ENCODE measurements at places on chromosomes 2 and 18.
A peak's percentile ranks its signal among the peaks of the same experiment; 100 is the strongest.

GRCh38 chr2:198347349-198347748 lies 543.0 kb downstream of the PLCL1 start:
- DNase-seq, result no peak

DNA sequence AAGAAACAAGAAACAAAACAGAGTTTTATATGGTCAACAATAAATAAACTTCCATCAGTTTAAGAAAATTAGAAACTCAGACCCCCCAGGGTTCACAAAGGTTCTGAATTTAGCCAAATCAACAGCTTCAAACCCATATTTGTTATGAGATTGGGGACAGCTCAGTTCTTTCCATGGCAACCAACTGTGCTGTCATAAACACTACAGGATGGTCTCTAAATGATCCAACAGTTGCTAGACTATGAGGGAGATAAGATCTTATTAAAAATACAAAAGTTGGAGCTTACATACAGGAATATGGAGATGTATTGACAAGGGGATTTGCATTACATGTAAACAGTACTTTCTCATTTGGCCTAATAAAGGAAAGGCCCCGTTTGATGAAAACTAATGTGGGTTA lies 154.6 kb upstream of the CTAGE1 start:
- DNase-seq, result no peak

- DNase-seq, result no peak
Observed at GRCh38 chr2:98896944-98897343, 39.1 kb downstream of the CRACDL start.

DNA sequence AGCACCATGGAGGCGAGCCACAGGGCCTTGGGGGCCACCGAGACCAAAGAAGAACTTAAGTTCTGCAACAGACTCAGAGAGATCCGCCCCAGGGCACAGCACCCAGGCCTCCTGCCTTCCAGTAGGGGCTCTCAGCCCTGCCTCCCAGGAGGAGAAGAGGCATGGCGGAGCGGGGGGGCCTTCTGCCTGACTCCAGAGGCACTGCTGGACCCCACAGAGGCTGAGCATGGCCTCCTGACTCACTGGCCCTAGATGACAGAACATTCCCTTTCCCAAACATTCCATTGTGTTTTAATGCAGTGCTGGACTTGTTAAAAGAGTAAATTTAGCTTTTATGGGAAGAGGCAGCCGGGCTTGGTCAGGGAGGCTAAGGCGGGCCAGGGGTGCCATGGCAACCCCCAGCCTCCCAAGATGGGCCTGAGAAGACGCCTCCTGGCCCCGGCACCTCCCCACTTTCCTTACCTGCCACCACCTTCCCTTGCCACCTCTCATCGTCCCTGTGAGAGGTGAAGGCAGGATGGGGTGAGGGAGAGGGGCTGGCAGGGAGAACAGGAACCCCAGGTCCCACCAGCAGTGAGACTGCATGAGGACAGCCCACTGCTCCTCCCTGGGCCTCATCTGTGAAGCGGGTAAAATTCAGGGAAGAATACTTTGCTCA lies 65.4 kb downstream of the SMAD7 start:
- no peak for DNase-seq

DNA sequence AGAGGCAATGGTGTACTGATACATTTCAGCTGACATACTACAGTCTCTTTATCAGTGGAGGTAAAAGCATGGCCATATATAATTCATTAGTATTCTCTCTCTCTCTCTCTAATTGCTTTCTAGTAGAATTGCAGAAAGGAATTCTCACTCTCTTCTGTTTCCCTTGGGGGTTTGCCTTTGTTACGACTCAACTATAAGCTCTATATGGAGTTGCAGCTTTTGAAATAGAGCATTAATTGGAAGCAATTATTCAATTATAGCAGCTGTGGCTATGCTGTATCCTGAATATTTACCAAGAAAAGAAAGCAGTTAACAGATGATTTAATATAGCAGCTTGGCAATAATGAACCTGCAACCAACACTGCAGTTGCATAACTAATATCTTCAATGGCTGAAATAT lies 132.7 kb upstream of the STON1 start:
- no peak for DNase-seq

- no peak for DNase-seq
Observed at GRCh38 chr2:8307606-8308180, 374.2 kb upstream of the ID2 start.

- DNase-seq, result no peak
Observed at GRCh38 chr2:134153294-134153880, 100.5 kb upstream of the MGAT5 start.

GRCh38 chr2:6109831-6110230 lies 417.6 kb downstream of the SOX11 start:
- no peak for DNase-seq

- DNase-seq, result no peak
Observed at GRCh38 chr2:178380763-178381162, 70.2 kb downstream of the PRKRA start.

DNA sequence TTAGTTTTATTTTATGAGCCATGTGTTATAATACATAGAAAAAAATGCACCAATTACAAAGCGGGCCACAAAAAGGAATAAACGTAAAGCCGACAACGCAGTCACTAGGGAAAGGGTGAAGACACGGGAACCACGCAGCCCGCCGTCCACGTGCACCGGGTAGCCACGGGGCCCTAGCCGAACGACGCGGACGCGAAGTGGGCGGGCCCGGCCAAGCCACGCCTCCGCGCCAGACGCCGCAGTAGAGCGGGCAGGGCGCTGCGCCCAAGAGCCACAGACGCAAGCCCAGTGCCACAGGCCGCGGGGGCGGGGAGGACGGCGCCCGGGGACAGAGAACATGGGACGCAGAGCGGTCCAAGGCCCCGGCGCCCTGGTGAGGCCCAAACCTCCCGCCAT lies at the start of gene DUSP28:
Gene DUSP28 (plus strand): TSS at position 274 of the 396 bp plus-strand sequence. CDS start 328 bp downstream, outside the sequence.
- peak; percentile 76 for DNase-seq

- DNase-seq, result no peak
Observed at GRCh38 chr2:8567469-8568260, 114.2 kb upstream of the ID2 start.

DNA sequence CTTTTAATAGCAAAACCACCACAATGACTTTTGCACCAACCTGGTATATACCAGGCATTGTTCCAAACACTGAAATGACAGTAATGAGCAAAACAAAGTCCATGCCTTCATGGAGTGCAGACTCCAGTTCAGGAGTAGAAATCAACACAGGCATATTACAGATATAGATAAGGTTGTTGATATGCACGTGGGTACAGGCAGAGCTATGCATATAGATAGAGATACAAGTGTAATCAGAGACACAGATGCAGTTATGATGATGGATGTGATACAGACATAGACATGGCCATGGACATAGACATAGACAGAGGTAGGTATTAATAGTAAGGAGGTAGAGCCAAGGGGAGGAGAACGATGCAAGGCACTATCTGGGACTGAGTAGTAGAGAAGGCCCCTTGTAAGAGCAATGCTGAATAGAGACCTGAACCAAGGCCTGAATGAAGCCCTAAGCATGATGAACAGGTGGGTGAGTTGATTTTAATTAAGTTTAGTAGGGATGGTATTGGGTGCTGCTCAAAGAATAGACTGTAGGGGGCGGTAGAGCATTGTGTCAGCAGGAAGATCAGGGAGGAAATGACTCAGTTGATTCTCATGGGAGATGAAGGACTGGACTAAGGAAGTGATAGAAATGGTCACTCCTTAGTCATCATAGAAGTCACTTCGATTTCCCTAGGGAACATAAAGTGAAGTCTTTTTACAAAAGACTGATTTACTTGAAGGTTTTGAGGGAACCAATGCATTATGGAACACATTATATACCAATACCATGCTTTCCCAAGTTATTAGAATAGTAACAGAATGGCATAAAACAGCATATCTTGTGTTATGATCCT lies 39.4 kb downstream of the CMPK2 start:
- DNase-seq, result peak; percentile 25

DNA sequence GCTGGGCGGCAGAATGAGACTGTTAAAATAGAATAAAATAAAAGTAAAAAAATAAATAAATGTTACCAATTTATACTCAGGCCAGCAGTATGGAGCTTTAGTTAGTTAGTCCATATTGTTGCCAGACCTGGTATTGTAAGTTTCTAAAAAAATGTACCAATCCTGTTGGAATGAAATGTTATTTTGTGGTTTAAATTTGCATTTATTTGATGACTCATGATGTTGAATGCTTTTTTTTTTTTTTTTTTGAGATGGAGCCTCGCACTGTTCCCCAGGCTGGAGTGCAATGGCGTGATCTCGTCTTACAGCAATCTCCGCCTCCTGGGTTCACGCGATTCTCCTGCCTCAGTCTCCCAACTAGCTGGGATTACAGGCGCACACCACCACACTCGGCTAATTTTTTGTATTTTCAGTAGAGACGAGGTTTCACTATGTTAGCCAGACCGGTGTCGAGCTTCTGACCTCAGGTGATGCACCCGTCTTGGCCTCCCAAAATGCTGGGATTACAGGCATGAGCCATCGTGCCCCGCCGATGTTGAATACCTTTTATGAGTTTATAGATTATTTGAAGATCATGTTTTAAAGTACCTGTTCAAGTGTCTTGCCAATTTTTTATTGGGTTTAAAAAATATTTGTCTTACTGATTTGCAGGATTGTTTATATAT lies 5.7 kb upstream of the PTPRN start:
- DNase-seq, result no peak

- no peak for DNase-seq
Observed at GRCh38 chr2:171086352-171087290, 74.1 kb downstream of the TLK1 start.

DNA sequence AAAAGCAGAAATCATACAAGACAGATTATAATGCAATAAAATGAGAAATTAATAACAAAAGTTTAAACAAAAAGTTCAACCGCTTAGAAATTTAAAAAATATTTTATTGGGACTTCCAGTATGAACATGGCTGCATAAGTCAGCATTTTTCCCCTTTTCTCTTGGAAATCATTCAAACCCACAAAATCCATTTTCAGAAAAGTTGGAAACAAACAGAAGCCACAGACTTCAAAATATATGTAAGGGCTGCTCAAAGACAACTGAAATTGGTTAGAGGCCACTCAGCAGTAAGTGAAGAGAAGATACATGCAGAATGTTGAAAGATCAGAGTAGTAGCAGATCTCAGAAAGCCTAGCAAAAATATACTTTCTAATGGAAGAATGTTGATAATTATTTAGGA lies 194.0 kb downstream of the DYSF start:
- DNase-seq, result no peak

DNA sequence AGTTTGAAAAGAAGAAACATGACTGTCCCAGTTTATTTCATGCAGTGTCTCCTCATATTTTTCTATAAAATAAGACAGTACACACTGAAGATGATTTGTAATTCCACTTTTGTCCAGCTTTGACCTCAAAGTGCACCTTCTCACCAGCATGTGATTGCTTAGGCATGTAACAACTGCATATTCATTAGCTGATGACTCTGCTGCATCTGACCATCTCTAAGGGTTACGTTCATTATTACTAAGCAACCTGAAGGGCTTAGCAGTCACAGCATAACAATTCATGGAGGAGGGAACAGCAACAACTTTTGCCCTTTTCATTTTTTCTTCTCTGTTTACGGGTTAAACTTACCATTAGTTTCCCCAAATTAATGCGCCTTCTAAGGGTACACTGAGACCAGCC lies 330.6 kb upstream of the PIK3C3 start:
- no peak for DNase-seq

GRCh38 chr18:25112821-25113434 lies 239.0 kb downstream of the ZNF521 start:
- DNase-seq, result no peak

- DNase-seq, result no peak
Observed at GRCh38 chr2:199851883-199852282, 891 bp upstream of the FTCDNL1 start.

DNA sequence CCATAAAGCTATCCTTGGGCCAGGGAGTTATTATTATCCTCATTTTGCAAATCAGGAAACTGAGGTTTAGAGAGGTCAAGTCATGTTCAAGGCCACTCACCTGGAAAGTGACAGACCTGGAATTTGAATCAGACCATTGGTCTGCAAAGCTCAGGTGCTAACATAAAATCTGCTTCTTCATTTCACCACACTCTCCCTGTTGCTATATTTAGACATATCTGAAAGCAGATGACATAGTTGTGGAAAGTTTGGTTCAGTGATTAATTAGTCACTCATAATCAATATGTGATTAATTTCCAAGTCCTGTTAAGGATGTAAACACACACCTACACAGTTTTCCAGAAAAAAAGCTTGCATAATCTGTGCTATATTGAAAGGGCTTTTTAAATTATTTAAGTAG lies 57.4 kb downstream of the LINC00305 start:
- DNase-seq, result no peak

DNA sequence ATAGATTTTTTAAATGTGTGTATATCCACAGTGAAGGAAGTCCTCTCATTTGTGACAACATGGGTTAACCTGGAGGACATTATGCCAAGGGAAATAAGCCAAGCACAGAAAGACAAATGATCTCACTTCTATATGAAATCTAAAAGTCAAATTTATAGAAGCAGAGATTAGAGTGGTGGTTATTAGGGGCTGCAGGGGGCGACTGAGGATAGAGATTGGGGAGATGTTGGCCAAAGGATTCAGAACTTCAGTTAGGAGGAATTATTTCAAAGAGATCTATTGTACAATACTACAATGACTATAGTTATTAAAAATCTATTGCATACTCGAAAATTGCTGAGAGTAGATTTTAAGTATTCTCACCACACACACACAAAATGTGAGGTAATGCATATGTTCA lies 252.4 kb upstream of the SLC39A10 start:
- DNase-seq, result no peak

DNA sequence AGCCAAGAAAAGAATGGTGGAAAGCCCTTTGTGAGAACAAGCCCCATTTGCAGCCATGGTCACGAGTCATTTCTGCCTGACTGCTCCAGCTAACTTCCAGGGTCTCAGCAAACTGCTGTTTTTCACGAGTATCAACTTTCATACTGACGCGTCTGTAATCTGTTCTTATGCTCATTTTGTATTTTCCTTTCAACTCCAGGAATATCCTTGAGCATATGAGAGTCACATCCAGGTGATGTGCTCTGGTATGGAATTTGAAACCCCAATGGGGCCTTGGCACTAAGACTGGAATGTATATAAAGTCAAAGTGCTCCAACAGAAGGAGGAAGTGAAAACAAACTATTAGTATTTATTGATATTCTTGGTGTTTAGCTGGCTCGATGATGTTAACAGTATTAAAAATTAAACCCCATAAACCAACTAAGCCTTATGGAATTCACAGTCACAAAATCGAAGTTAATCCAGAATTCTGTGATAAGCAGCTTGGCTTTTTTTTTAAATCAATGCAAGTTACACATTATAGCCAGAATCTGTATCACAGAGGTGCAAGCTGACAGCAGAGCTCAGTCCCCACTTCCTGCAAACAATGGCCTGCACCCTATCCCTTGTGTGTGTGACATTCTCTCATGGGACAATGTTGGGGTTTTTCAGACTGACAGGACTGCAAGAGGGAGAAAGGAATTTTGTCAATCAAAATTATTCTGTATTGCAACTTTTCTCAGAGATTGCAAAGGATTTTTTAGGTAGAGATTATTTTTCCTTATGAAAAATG lies 26.1 kb downstream of the SLC14A1 start:
- no peak for DNase-seq

DNA sequence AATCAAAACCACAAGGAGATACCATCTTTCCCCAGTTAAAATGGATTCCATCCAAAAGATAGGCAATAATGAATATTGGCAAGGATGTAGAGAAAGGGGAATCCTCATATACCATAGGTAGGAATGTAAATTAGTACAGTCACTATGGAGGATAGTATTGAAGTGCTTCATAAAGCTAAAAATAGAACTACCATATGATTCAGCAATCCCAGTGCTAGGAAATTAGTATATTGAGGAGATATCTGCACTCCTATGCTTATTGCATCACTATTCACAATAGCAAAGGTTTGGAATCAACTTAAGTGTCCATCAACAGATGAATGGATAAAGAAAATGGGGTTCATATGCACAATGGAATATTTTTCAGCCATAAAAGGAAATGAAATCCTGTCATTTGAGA lies 251.2 kb downstream of the ZNF804A start:
- no peak for DNase-seq

- peak; percentile 91 for DNase-seq
Observed at GRCh38 chr2:42810121-42810970, 18.0 kb upstream of the HAAO start.

Measured in stimulated activated CD8-positive, alpha-beta memory T cell treated with anti-CD3 and anti-CD28 coated beads, Interleukin-7, amount 100 ng/mL, for 1 hour (primary cell).